Prostate gland (tissue), 2 donors: ENCODE measurements at places on chromosomes 1 and 21. TPM values are rescaled to one million over a fixed set of nuclear protein-coding genes. Genes with fewer than 3 reads are reported as not detected.

The RNF220 gene
- total RNA-seq: 116 TPM

The HUNK gene
- 3.7 TPM for total RNA-seq

The AMY1A gene
- not detected for total RNA-seq

The F13B gene
- not detected for total RNA-seq

The GUCA2B gene
- total RNA-seq: not detected

The OR6F1 gene
- total RNA-seq: not detected

The APCS gene
- total RNA-seq: not detected

The MPL gene
- not detected for total RNA-seq

The A3GALT2 gene
- not detected for total RNA-seq

The IGSF21 gene
- 4.6 TPM for total RNA-seq

The DYNLT4 gene
- total RNA-seq: not detected

The OR2T35 gene
- total RNA-seq: not detected
